CD4-positive, alpha-beta T cell treated with Interleukin-12 subunit alpha and Interleukin-12 subunit beta, for 1 hour (primary cell): ENCODE measurements at places on chromosomes 13 and 19.
A peak's percentile ranks its signal among the peaks of the same experiment; 100 is the strongest.

DNA sequence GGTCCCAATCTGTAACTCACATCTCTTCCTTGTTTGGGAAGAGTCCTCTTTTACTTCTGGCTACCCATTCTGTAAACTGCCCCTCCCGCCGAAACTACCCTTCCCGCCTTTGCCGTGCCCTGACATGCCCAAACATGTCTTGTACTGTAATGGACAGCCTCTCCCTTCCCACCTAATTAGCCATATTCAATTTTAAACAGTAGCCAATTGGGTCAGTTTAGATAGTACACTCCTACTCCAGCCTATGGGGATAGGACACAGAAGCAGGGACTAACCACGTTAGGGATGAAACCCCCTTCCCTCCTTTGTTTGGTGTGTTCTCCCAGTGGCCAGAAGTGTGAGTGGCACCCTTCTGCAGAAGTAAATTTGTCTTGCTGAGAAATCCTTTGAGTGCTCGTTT, 34.2 kb downstream of the SACS start:
- no peak for DNase-seq

GRCh38 chr13:40043764-40044163, 388.3 kb downstream of the COG6 start:
- DNase-seq: no peak

GRCh38 chr13:111547726-111548273, 227.4 kb downstream of the TEX29 start:
- no peak for DNase-seq

DNA sequence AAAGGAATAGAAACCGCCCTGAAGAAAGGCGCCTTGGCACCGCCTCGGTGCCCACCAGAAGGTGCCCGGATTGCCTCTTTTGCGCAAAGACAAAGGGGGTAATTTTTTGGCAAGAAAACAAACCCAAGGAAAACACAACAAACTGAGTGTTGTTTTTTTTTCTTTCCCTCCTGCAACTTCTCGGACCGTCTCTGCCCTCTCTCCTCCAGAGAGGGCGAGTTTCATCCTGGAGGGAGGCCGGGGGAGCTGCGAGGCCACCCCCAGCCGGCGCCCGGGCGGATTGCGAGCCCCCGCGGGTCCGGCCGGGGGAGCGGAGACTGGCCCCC, 2.3 kb downstream of the ZNF536 start:
- no peak for DNase-seq

DNA sequence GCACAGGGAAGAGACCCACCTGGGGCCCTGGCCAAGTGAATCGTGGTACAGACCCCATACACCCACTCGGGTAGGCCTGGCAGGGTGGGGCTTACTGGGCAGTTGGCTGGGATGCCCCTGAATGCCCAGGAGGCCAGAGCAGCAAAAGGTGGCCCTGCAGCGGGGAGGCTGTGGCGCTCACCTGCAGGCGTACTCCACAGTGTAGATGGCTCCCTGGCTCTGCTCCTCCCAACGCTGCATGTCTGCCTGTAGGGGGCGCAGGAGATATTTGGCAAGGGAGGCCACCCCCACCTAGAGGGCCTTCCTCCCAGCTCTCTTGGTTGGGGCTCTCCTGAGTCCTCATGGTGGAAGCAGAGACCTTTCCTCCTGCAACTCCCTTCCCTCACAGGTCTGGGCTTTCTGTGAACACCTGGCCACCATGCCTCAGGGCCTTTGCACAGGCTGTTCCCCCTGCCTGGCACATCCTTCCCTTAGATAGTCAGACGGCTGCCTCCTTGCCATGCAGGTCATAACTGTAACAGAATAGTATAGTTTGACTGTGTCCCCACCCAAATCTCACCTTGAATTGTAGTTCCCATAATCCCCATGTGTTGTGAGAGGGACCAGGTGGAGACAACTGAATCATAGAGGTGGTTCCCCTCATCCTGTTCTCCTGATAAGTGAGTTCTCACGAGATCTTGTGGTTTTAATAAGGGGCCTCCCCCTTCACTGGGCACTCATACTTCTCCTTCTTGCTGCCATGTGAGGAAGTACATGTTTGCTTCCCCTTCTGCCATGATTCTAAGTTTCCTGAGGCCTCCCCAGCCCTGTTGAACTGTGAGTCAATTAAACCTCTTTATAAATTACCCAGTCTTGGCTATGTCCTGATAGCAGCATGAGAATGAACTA, 5.9 kb downstream of the BORCS8 start:
- peak; percentile 73 for DNase-seq

DNA sequence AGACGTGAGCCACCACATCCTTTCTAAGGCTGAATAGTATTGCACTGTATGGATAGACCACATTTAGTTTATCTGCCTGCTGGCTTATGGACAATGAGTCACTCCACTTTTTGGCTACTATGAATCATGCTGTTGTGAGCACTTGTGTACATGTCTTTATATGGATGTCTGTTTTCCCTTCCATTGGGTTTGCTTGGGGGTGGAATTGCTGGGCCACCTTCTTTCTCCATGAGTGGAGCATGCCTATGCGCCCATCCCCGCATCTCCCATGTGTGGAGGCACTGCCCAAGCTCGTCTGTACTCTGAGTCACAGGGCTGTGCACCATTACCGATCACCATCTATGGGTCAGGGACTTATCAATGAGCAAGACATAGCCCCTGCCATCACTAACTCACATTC, 127.2 kb upstream of the GJB6 start:
- no peak for DNase-seq

- DNase-seq: peak; percentile 86
These were observed 823 bp downstream of the TLE5 start for GRCh38 chr19:3061182-3062161.

GRCh38 chr19:49952479-49952836, 8.5 kb downstream of the SIGLEC11 start:
- no peak for DNase-seq

DNA sequence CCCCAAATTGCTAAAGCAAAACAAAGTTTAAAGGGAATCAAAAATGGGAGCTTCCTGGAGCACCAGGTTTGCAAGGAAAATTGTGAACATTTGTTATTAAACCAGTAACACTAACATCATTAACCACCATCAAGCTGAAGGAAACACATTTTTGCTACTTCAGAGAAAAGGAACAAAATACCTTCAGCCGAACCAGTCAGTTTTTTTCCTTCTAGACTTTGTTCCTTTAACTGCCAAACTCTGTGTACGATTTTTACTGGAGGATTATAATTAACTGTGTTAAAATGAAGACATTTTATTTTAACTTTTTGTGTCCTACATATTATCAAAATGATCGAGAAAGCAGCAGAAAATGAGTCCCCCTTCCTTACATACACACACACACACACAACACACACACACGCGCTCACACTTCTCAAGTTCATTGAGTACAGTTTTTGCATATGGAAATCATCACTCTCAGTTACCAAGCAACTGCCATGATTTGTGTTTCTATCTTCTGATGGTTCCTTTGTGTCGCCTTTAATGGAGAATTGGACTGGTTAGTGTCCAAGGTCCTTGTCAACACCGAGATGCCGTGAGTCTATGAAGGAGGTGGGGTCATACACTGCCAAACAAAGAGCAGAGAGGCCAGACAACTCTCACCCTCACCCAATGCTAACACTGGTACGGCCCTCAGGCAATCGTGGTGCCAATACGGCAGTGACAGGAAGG, 9.8 kb upstream of the SERP2 start:
- no peak for DNase-seq

DNA sequence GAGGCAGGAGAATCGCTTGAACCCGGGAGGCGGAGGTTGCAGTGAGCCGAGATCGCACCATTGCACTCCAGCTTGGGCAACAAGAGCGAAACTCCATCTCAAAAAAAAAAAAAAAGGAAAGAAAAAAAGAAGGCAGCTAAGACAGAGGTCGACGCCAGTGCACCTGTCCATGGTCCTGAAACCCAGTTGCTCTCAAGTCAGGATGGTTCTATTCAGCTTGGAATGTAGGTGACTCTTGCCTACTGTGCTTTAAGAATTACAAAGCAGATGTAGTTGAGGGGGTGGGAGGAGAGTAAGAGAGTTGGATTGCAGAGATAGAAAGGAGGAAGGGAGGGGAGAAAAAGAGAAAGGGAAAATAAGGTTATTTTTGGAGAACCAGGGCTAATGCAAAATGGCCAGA, 18.7 kb downstream of the CACNG7 start:
- peak; percentile 20 for DNase-seq

DNA sequence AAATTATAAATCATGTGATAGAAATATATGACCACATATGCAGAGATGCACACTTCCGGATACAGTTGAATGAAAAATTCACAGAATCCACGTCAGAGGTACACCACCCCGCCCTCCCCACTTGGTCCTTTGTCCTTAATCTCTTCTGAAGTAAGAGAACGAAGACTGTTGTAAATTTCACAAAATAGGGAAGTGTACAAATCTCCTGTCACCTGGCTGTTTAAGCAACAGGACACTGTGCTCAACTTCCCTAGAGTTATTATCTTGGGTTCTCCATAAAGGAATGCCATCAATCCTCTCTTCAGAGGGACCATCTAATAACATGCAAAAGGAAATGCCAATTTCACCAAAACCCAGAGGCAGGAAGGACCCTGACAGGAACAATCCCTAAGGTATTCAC, 10.5 kb upstream of the CEACAM6 start:
- no peak for DNase-seq

DNA sequence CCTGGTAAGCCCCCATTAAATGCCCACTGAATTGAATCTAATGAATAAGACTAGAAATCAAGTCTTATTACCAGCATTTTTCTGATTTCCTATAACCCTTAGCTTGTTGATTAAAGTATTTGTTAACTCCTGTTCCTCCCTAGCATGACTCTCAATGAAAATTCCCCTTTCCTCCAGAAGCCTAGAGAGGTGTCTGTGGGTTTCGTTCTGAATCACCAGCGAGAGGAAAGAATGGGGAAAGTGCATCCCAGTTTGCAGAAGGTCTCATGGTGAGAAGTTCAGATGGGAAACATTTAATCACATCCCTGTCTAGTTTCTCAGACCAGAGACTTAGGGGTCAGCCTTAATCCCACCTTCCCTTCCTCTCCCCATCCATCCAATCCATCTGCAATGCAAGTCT, 26.9 kb downstream of the POU2F2 start:
- no peak for DNase-seq

GRCh38 chr19:465056-465816, 4.4 kb upstream of the SHC2 start:
- no peak for DNase-seq

- no peak for DNase-seq
These were observed 77.7 kb upstream of the MYO16 start for GRCh38 chr13:108551674-108552073.

- DNase-seq: no peak
These were observed 117.5 kb downstream of the CCNA1 start for GRCh38 chr13:36549755-36550154.

DNA sequence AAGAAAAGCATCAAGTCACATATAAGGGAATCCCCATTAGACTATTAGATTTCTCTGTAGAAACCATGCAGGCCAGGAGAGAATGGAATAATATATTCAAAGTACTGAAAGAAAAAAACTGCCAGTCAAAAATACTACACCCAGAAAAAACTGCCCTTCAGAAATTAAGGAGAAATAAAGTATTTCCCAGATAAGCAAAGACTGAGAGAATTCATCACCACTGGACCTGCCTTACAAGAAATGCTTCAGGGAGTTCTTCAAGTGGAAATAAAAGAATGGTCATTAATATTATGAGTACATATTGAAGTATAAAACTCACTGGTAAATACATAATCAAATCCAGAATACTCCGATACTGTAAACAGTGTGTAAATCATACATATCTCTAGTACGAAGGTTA, 35.9 kb downstream of the VWA8 start:
- DNase-seq: no peak

DNA sequence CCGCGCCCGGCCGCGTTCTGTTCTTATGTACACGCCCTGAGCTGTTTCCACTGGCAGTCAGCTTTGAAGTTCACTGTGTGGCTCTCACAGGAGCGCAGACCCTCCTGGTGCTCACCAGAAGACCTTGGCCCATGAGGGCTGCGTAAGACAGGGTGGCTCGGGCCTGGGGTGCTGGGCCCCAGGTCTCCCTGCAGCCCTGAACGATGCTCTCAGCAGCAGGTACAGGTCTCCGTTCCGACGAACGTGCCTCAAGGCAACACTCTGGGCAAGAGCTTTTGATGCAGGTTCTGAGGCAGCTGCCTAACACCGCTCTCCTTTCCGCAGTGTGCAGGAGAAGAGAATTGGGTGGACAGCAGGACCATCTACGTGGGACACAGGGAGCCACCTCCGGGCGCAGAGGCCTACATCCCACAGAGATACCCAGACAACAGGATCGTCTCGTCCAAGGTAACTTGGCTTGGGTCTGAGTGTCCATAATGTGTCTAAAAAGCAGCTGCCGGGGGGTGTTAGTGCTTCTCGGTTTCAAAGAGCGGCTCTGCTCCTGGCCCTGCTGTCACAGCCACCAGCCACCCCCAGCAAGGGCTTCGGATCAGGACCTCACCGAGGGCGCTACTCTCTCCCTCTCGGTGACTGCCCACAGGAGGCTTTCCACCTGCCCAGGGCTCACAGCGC, 95.1 kb downstream of the ATP11A start:
- DNase-seq: no peak

GRCh38 chr13:74132776-74133656, 1.2 kb downstream of the KLF12 start:
- DNase-seq: peak; percentile 54

GRCh38 chr19:35257113-35257461, 8.3 kb downstream of the LSR start:
- DNase-seq: no peak

DNA sequence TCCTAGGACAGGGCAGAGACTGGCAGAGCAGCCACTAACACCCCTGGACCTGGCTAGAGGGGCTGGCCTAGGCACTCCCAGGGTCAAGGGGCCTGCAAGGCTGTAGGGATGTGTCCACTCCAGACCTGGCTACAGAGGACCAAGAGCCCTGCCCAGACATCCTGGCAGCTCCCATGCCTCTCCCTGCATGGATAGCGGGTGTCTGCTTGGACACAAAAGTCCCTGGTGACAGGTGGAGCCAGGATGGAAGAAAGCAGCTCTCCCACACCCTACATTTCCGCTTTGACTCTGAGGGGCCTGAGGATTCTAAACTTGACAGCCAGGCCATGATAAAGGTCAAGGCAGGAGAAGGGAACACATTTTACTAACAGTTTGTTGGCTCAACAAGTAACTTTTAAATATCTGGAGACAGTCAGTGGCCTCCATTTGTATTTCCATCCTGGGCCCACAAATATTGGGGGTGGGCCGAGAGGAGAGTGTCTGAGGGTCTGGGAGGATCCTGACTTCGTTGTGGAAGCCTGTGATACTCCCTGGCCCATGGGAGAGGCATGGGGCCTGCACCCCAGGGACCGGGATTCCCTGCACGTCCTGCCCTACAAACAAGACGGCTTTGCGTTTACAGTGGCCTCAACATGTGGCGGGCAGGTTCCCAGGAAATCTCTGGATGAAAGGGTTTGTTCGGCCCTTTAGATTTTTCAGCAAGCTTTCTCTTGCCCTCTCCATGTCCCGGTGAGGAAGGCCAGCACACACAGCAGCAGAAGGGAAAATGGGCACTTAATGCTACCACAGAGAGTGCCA, 19.8 kb upstream of the SLC7A9 start:
- DNase-seq: no peak

GRCh38 chr13:110337247-110337646, 30.2 kb downstream of the COL4A2 start:
- no peak for DNase-seq

GRCh38 chr13:87590518-87590917, 80.7 kb upstream of the SLITRK5 start:
- DNase-seq: no peak
